ENCODE measurements at places on chromosomes 7 and 10. TPM values are rescaled to one million over a fixed set of nuclear protein-coding genes. Genes with fewer than 3 reads are reported as not detected.
A peak's percentile ranks its signal among the peaks of the same experiment; 100 is the strongest.

GRCh38 chr7:109322833-109323232 lies 753.2 kb downstream of the DNAJB9 start:
- DNase-seq: no peak

GRCh38 chr7:82677493-82677892 lies 233.9 kb upstream of the CACNA2D1 start:
- no peak for DNase-seq

DNA sequence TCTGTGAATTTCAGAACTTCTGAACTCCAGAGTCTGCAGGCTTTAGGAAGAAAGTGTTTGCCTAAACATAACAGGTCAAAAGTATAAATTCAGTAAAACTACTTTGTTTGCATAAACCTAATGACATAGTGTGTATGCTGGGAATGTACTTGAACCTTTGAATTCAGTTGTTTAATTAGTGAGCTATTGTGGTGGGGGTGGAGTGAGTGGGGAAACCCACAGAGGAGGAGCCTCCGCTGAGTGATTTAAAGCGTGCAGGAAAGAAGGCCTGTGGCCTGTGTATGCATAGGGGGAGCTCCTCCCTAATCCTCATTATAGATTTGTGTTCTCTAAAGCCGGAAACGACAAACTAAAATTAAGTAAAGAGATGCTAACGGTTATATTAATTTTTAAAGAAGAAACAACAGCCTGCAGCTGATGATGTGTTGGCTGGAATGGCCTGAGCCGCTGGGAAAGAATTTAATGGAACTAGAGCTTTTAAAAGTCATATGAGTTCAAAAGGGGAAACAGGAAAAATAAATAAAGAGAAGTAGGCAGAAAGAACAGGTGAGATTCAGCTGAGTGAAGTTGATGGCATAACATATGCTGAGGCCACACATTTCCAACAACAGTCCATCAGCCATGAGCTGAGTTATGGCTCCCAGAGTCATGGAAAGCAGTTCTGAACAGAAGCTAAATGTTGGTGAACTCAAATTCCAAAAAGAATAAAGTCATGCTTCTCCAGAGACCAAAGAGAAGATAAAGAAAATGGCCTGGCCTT lies 595.0 kb downstream of the GRM8 start:
- no peak for DNase-seq

The SPACDR gene
- 1.2 TPM for polyA plus RNA-seq

The SSC4D gene
- polyA plus RNA-seq: 4.3 TPM

GRCh38 chr10:9733766-9734165 lies 1283.9 kb upstream of the CELF2 start:
- DNase-seq: peak; percentile 10

GRCh38 chr7:13466874-13467547 lies 522.5 kb downstream of the ETV1 start:
- DNase-seq: no peak

GRCh38 chr7:158494162-158494586 lies 93.4 kb downstream of the PTPRN2 start:
- DNase-seq: no peak

GRCh38 chr10:1567742-1568495 lies 169.4 kb downstream of the ADARB2 start:
- DNase-seq: no peak

GRCh38 chr7:8208816-8209215 lies 53.2 kb downstream of the ICA1 start:
- peak; percentile 57 for DNase-seq

DNA sequence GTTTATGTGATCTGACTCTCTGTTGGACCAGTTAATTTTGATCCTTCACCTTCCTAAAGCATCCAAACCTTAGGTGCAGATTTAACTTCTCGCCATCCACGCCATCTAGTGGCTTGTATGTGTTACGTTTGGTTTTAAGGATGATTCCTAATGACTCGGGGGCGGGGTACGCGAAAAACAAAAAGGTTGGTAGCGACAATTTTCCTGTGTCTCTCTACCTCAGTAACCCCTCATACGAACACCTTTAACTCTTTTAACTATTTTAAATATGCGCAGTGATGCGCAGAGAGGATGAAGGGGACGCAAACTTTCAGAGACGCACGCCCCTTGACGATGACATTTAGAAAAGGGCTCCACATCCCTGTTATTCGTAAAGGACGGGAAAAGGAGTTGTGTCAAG lies 714 bp upstream of the KCND2 start:
- peak; percentile 56 for DNase-seq
